Left cardiac atrium (tissue), 4 donors: ENCODE measurements at places on chromosomes 2 and 18. TPM values are rescaled to one million over a fixed set of nuclear protein-coding genes. Genes with fewer than 3 reads are reported as not detected.

The CTLA4 gene
- total RNA-seq: 0.34 TPM

DNA sequence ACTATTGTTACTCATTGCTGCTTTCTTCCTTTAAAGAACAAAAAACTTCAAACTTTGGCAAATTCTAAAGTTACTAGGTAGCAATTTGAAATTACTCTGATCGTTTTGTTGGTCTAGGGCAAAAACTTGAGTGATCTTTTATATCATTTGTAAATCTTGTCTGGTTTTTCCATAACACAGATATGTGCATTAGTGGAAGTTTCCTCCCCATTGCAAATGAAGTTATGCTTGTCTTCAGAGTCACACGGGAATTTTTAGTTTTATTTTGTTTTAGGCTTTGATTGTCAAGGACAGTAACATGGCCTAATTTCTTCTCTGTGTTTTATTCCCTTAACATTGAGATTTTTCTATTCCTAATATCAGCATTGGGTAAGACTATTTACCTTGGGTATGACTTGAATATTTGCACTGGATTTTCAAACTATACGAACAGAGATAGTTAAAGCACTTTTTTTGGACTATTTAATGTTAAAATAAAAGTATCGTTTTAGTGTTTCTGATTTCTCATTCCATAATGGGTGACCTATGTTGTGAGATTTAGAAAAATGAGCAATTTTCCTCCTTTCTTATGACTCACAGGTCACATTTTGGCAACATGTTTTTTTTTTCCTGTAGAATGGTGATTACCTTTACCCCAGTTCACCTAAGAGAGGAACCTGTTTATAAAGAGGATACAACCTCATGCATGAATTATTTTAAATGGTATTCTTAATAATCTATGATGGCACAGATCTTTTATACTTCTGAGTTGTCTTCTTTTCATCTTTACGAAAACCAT is 65.0 kb downstream of the BABAM2 start:
- DNase-seq: no peak

- no peak for DNase-seq
Measured at GRCh38 chr2:69833752-69834151, 4.3 kb downstream of the GMCL1 start.

The CCDC178 gene
- 1.4 TPM for total RNA-seq

- no peak for DNase-seq
Measured at GRCh38 chr18:53784253-53784652, 440.2 kb downstream of the MBD2 start.

The EN1 gene
- not detected for total RNA-seq

DNA sequence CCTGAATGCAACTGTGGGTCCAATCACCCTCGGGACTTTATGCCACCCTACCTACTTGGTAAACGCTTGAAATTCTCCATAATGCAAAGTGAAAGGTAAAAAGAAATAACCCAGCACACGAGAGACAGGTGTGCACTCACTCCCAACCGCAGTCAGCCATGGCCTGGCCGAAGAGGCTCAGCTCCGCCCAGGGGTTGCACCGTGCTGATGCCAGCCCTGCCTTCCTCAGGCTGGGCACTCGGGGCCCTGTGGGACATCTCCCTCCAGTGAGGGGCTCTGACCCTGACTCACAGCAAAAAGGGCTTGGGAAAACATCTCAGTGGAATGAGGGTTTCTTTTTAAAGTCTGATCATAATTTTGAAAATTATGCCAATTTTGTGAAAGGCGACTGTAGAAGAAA is 13.3 kb downstream of the SLC66A2 start:
- no peak for DNase-seq

GRCh38 chr2:149080099-149080498 is 41.6 kb downstream of the LYPD6B start:
- no peak for DNase-seq

- no peak for DNase-seq
Measured at GRCh38 chr2:239252393-239252792, 148.4 kb downstream of the HDAC4 start.

- DNase-seq: no peak
Measured at GRCh38 chr2:109637749-109638570, 23.8 kb downstream of the SOWAHC start.

The ARMC9 gene
- 3.0 TPM for total RNA-seq

The PNO1 gene
- total RNA-seq: 15.6 TPM

DNA sequence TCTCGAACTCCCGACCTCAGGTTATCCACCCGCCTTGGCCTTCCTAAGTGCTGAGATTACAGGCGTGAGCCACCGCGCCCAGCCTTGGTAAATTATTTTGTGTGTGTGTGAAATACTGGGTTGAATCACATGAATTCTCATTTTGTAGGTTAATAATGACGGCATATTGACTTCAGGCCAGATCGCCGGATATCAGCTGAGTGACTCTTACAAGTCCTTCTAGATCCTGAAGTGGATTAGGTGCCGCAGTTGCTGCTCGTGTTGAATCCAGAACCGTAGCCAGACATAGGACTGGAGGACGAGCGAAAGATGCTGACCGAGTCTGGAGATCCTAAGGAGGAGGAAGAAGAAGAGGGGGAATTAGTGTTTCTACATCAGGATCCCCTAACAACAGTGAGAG is 12.2 kb upstream of the KIF3C start:
- DNase-seq: no peak

GRCh38 chr2:191754103-191754502 is 76.2 kb downstream of the NABP1 start:
- DNase-seq: no peak

GRCh38 chr2:109615637-109616144 is 1.5 kb downstream of the SOWAHC start:
- DNase-seq: no peak

The CENPA gene
- not detected for total RNA-seq

DNA sequence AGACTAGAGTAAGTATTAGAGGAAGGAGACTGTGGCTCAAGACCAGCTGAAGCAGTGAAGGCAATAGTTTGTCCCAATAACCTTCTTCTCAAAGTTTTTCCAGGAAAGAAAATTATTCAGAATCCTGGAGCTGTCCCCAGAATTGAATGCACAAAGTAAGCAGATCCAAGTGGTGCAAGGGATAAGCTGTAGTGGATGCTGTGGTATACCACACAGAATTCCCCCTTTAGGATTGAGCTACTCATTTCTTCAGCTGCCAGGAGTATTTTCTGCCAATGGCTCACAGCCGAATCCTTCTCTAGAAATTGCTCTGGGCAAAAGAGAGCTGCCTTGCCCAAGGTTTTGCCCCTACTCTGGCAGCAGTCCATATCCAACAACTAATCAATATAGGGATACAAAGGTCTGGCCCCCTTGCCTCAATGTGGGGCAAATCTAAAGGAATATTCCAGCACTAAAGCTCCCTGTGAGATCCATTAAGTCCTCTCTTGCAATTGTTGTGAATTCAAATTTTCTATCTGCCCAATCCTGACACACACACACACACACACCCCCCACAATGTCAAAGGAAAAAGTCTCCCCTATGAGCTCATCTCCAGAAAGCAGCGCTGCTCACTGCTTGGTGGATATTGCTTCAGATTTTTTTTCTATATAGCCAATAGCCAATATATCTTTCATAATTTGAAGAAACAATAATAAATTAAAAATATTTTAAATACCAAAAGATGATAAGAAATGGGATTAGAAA is 18.4 kb upstream of the TCF7L1 start:
- no peak for DNase-seq

- DNase-seq: no peak
Measured at GRCh38 chr2:135800513-135801460, 36.2 kb downstream of the LCT start.

The ANKRD30BL gene
- total RNA-seq: not detected

GRCh38 chr2:29599946-29600345 is 321.4 kb downstream of the ALK start:
- no peak for DNase-seq

GRCh38 chr18:79797518-79798345 is at the start of gene KCNG2:
Gene KCNG2, plus strand, starts transcription at chr18:79797938. Its CDS starts 65,730 bp downstream, at chr18:79863668.
- DNase-seq: no peak

DNA sequence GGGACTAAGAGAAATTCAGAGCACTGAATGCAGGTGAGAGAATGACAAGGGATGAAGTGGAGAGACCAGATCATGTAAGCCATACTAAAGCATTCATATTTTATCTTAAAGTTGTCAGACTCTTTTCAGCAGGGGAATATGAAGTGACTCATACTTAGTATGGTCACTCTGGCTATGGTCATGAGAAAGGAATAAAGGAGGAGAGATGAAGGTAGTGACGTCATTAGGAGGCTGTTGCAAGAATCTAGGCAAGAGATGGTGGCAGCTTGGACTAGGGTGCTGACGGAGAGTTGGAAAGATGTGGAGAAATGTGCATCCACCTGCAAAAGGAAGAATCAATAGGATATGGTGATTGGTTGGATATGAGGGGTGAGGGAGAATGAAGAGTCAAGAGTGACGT is 203.2 kb upstream of the ACVR2A start:
- no peak for DNase-seq

The RESP18 gene
- total RNA-seq: not detected

The TXNL1 gene
- total RNA-seq: 69.5 TPM

The ATP6V1C2 gene
- total RNA-seq: 0.47 TPM

DNA sequence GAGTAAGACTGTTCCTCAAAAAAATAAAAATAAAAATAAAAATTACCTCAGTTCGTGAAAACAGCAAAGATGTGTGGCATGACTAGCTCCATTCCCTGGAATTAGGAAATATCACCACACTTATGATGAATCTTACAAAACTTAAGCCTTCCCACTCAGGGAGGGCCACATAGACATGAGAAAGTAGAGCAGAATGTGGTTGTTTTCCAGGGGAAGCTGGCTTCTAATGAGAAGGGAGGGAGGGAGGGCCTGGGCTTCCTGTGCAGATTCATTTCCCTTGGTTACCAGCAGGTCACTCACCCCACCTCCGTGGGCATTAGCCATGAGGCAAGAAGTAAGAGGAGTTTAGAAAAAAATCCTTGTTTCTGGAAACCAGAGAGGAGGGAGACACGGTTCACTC is 95.9 kb upstream of the RMDN2 start:
- DNase-seq: peak; percentile 50

- no peak for DNase-seq
Measured at GRCh38 chr2:239261356-239261755, 139.5 kb downstream of the HDAC4 start.

DNA sequence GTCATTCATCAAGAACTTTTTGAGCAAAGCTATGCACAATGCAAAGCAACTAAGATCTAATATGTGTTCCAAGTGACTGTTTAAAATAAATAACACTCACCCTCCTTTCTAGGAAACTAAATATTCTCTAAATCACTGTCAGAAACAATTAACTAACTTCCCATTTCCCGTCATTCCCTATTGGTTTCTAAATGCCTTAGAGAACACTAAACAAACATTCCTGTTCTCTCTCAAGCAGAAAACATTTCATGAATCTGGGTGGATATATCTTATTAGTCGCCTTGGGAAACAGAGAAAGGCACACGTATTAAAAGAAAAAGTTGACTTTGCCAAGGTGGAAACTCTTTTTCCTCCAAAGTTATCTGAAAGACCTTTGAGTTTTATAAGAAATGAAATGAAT is 735.2 kb downstream of the MBD2 start:
- DNase-seq: no peak

DNA sequence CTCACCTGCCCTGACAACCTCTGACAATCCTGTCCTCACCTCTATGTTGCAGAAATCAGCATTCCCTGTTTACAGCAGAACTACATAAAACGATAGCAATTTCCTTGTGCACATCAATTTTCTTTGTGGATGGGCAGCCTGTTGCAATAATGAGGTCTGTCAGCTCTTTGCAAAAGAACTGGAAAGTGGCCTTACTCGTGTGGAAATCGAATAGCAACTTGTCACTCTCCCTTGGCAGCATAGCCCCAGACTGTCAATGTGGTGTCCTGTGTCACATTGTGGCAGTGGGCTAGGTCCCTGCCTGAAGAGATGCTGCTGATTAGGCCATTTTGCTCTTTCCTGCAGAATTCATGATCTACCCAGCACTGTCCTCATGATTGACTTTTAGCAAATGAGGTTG is 531.9 kb downstream of the CCDC85A start:
- no peak for DNase-seq

GRCh38 chr2:204072443-204073324 is 136.1 kb downstream of the ICOS start:
- DNase-seq: no peak

DNA sequence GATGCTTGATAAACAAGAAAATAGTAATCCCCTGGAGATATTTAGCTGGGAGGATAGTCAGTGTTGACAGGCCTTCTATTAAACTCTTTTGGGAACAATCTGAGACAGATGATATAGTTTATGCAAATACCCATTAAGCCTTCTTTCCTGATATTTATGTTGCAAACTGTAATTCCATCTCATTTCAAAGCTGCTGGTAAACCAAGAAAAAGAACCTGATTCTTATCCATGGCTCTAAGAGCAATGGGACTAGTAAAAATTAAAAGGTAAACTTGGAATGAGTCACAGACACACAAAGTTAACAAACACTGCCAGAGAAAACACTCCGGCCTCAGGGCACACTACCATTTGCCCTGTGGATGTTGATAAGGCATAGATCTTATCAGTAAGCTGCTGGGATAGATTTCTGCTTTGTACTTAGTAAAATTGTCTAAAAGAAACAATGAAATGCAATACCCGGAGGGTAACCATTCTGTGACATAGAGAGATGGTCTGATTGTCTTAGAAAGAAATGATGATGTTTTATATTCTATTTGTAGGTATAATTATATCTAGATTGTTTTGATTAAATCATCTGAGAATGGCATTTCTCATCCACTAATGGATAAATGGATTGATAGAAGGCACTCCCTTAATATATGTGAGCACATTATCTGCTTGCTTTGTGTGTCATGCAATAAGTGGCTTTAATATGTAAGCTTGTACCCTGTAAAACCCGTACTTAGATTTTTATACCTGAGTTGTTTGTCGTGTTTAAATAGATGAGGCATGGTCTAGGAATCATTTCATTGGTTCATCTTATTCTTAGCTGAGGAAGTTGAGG is 13.2 kb downstream of the GALR1 start:
- no peak for DNase-seq

The GALNT14 gene
- 0.76 TPM for total RNA-seq

DNA sequence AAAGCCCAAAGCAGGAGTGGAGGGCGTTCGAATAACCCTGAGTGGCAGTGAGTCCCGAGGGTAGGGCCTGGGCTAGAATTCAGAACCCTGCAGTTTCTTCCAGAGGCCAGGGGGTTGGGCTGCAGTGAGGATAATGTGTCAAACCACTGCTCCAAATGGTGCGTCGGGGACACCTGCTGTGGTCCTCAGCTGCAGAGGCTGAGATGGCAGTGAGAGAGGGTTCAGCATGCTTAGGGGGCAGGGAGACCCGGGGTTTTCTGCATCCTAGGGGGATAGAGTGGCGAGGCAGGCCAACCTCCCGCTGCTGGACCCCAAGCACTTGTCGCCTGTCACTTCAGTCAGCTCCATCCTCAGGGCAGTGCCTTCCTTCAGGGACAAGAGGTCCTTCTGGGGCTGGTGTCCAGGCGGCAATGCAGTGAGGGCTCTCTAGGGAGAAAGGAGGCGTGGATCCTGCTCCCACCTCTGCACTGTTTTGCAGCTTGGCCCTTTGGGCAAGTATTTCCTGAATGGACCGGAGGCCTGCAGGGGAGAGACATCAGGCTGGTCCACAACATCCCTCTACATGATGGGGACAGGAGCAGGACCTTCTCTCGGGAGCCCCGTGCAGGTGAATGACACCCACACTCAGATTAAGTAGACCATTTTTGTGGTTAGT is 8.4 kb upstream of the NTSR2 start:
- no peak for DNase-seq

The MERTK gene
- total RNA-seq: 12.6 TPM
